ENCODE measurements at places on chromosomes 4 and X.

DNA sequence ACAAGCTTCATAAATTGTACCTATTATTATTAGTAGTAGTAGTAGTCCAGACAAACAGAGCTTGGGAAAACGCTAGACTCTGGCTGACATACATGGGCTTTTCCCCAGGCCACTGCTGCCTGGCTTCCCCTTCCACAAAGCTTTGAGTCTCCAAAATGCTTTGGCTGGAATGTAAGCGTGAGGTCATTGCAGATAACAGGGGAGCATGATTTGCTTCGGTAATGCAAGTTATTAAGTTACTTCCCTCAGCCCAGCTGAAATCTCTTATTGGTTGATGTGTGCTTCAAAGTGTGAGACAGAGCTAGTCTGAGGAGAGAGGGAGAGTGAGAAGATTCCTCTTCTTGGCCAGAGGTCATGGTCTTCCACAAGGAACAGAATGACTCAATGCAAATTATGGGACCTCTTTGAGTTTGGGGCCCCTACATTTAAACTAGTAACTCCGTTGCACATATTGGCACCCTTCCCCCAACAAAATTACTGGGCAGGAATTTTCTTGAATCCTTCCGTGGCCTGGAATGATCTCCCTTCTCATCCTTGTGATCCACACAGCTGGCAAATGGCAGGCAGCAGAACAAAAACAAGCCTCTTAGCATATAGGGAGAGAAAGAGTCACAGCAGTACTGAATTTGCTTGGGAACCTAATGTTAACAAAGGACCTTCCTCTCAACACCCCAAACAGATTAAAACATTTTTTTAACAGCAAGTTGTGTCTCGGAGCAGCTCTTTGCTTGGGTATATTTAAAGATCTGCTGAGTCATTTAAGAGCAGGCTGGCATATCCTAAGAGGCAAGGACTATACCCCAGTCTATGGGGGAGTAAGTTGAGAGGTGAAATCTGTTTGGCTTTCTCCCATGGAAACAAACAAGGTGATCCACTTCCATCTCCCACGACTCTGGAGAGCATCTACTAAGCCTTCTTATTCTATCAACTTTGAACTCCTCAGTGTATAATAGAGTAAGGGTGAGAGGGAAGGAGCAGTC is 19.9 kb downstream of the AR start:
- DNase-seq: no peak

GRCh38 chrX:38649674-38650647 is 88.6 kb downstream of the TSPAN7 start:
- DNase-seq: no peak

- no peak for DNase-seq
Measured at GRCh38 chr4:161856711-161857326, 307.0 kb downstream of the FSTL5 start.

DNA sequence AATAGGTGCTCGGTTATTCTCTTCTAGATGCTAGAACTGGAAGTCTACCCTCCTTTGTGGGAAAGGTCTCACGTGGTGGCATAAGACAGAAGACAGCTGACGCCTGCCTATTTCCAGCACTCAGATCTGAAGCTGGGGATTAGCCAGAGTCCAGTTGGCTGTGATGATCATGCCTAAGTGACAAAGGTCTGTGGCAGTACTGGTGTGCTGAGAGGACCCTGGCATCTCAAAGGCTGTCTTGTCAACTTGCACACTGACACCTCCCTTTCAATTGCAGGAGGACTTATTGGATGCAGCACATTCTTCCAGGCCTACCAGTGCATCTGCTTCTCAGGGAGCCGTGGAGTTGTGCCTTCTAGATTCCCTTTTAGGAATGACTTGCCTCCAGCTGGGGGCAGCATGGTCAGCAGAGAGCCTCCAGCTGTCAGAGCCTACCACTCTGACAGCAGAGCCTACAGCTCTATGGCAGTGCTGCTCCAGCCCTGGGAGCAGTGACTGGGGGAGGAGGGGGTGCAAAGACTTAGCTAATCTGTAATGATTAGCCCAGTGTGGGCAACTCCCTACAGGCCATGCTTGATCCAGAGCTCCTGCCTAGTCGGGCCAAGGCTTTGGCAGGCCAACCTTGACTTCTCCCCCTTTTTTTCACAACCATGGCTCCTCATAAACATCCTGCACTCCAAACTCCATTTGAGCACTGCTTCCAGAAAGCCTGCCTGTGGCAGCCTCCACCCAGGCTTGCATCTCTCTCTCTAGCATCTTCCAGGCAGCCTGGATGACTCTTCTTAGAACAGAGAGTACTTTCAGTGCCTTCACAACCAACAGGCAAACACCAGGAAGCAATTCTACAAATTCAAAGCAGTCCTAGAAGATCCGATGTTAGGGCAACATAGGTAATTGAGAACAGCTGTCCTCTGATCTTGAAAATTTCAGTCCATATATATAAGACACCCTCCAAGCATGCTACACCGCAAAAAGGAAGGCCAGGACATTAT is 13.8 kb upstream of the FGFBP2 start:
- no peak for DNase-seq

DNA sequence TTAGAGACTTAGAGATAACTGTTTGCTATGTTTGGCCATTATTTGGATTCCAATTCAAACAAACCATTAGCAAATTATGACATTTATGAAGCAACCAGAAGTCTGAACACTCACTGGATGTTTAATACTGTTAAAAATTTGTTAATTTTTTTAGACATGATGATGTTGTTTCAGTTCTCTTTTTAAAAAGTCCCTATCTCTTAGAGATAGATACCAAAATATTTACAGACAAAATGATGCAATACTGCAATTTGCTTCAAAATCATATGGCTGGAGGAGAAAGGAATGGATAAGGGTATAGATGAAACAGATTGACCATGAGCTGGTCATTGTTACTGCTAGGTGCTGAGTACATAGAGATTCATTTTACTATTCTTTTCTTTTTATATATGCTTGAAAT is 534.6 kb downstream of the BCOR start:
- DNase-seq: no peak

- DNase-seq: peak; percentile 11
Measured at GRCh38 chrX:134396174-134396573, 63.8 kb upstream of the HPRT1 start.

DNA sequence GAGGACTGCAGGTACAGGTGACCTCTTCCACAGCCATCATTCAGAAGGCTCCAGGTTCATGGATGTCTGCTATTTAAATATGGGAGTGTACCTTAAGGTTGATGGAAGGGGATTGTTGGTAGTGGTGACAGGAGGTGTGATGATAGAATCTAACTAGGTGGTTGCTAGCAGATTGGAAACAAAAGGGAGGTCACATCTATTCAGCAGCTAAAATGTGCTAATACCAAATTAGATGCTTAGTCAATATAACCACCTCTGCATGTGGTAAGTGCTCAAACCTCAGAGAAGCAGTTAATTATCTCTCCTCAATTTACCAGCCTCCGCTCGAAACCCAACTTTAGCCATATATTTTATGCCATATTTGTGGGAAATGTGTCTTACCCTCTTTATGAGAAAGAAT is 98.7 kb upstream of the CCSER1 start:
- DNase-seq: no peak

- no peak for DNase-seq
Measured at GRCh38 chrX:38804432-38804681, 3.1 kb downstream of the MID1IP1 start.

DNA sequence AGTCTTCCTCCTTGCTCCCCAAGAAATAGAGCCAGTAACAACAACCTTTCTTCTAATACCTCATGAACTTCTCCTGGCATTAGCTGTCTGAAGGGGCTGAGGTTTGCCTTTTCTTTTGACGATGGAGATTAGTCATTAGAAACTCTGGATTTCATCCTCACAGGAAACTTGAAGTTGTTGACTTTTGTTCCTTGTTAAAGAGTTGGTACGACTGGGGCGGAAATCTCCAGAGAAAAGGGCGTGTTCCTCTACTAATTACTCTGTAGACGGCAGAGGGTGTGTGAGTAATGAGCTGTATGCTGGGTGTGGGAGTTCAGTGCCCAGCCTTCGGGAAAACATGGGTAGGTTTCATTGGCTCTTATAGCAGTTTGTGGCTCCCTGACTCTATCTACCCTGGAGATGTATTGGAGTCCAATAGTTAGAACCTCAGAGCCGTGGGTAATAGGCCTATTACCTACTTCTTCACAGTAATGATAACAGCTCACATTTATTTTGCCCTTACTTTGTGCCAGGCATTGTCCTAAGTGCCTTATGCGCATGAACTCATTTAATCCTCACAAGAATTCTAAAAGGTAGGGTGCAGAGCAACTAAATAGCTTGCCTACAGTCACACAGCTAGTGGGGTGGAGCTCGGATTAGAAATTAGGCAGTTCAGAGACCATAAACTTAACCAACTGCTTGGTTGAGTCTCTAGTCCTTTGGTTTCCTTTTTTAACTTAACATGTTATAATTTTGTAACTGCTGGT is 23.4 kb downstream of the TMEM164 start:
- DNase-seq: no peak

GRCh38 chr4:146407669-146408084 is 114.1 kb downstream of the SLC10A7 start:
- DNase-seq: no peak

- DNase-seq: no peak
Measured at GRCh38 chr4:156971676-156972378, at the start of gene PDGFC. Gene PDGFC, minus strand, starts transcription at chr4:156971799. Its CDS starts 896 bp downstream, at chr4:156970903.

DNA sequence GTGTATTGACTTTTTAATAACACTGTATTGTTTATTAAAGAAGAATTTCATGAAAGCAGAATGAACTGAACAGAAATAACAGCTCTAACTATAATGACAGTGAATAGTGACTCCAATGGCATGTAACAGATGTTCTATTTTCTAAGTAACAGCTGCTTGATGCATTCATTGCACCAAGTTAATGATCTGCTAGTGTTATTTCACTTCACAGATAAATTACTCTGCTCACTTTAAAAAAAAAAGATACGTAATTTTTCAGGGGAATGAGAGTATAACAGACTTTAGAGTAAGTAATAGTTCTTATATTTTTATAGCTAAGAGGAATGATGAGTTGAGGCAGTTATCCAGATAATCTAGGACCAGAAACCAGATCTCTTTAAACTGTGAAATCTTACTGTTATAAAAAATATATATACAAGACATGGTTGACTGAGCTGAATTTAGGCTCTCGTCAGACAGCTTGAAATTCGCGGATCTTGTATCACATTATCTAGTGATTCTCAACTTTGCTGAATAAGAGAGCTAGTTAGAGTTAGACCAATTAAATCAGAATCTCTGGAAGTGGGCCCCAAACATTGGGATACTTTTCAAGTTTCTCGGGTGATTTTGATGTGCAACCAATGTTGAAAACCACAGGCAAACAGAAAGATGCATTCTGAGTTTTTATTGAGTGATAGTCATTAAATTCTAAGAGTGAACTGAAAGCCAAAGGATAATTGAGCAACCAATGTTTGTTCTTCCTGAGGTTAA is 840.7 kb downstream of the DMD start:
- DNase-seq: no peak

DNA sequence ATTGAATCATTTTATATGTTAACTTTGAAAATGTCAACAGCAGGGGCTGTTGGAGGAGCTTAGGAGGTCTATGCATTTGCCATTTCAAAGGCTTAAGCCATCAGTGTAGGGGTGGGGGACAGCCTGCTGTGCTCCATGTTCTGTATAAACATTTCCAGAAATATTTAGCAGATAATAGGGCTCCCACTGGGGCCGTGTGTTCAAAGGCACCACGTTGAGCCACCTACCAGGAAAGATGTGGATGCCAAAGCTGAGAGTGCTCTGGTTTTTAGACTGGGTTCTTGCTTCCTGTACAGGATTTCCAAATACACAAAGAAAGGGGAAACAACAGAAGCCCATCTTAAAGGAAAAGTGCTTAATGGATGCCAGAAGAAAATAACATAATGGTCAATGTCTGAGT is 219.5 kb downstream of the CENPC start:
- DNase-seq: no peak

DNA sequence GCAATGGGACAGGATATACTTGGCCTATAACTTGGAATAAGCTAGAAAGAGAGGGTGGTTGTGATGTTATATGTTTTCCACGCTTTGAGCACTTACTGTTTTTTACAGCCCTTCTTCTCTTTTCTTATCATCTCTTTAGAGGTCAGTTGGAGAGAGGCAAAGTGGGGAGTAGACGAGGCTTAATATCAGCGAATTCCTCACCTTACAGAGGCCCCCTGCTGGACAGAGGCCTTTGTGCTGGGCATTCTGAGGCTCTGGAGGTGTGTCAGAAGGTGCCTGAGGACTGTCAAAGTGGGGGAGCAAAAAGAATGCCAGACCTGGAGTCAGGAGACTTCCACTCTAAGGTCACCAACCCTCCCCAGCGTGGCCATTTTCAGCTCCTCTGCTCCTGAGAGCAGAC is 42.5 kb downstream of the MAMLD1 start:
- DNase-seq: no peak

DNA sequence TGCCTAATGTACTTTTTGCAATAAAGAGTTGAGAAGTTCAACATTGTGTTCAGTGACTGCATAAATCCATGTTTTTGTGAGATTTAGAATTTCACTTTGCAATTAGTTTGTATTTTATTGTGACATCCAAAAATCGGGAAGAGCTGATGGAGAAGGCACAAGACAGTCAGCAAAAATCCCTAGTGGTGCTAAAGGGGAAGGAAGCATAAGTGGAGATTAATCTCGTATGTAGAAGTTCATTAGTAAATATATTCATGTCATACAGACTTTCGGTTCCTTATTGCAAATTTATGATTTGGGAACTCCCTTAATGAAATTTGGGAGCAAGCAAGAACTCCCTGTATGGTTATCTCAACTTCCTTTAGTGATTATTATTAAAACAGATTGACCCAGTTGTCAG is 57.8 kb upstream of the SLC39A8 start:
- DNase-seq: no peak

DNA sequence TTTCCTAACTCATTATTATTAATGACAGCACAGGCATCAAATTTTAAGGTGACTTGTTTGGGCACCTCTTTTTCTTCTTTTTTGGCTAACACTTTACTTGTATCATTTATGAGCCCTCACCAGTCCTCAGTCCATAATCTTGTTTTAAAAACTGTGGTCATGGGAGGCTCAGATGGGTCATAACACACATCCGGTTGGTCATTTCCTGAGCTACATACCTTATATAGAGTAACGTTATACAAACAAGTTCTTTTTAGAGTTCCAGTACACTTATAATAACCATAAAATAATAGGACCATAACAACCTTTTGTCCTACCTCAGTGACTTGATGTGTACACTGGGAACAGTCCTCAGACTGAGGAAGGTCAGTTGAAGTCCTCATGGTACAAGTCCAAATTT is 21.1 kb upstream of the PLS3 start:
- DNase-seq: no peak

DNA sequence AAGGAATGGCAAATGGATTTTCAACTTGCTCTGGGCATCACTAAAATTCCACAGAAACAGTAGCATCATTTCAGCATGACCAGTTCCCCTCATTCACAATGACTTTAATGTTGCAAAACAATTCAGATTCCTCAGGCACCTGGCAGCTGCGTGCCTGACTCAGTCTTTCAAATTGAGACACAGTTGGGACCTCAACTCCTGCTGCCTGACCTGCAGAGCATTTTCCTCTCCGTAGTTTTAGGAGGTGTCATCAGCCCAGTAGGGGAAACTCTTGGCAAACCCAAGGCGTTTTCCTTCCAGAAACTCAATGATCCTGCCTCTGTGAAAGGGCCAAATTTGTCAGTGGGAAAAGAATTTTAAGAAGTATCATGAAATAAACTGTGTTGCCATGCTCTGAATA is 388.9 kb downstream of the SPRY1 start:
- no peak for DNase-seq

GRCh38 chr4:145488310-145488709 is 6.7 kb downstream of the SMAD1 start:
- no peak for DNase-seq
